ENCODE measurements at places on chromosomes 1 and 21.

DNA sequence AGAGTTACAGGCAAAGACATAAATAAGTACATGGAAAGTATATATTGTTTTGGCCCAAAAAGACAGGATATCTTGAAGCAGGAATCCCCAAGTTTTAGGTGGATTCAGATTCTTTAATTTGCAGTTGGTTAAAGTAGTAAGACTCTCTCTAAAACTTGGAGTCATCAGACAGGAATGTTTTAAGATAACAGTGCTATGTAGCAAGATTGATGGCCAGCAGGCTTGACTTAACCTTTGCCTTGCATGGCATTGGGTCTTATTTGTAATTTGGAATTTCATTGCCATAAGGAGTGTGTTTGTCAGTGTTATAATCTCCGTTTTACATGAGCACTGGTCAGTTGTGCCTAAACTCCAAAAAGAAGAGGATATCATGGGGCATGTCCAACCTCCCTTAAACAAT lies 727.6 kb upstream of the CHRM3 start:
- no peak for DNase-seq

DNA sequence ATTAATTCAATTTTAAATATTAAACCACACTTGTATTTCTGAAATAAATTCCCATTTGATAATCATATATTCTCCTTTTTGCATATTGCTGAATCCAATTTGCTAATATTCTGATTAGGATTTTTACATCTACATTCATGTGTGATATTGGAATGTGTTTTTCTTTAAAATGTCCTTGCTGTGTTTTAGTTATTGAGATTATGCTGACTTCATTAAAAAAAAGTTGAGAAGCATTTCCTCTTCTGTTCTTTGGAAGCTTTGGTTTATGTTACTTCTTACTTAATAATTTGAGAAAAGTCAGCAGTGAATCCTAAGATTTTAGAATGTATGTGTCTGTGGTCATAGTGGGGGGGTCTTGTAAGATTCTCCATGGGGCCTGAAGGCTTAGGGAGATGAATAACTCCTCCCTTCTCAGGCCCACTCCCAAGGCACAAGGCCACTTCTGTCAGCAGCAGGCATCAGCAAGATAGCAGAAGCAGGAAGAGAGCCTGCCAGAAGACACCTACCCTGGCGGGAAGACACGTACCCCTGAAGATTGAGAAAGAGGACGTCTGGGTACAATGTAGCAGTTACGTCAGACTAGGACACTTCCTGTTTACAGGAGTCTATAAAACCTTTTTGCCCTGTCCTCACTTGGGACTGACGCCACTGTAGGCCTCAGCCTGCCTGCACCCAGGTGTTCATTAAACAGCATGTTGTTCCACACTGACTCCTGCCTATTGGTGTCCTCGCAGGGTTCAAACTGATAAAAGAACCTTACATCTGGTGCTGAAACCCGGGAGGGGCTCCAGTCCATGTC lies 56.9 kb downstream of the ODF2L start:
- DNase-seq, result no peak

GRCh38 chr1:76697361-76697760 lies 169.9 kb upstream of the ST6GALNAC5 start:
- DNase-seq, result no peak

DNA sequence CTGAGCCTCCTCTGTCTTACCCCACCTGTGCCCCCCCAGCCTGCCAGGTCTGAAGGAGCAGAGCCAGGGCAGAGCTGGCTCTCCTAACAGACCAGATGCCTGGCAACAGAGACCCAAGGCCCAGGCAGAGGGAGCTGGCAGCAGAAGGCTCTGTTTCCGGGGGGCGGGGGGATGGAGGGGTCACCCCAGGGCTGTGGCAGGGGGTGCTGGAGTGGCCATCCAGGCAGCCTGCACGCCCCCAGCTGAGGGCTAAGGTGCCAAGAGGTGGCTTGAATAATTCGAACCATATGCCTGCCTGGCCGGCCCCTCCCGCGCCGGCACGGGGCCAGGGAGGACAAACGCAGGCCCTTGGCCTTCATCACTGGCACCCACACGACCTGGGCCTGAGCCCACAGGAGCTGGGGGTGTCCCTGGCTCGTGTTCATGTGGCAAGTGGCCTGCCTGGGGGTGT lies 16.0 kb upstream of the PLEKHG5 start:
- DNase-seq, result no peak

- DNase-seq, result no peak
These were observed 1.2 kb downstream of the TMEM234 start for GRCh38 chr1:32220746-32221580.

DNA sequence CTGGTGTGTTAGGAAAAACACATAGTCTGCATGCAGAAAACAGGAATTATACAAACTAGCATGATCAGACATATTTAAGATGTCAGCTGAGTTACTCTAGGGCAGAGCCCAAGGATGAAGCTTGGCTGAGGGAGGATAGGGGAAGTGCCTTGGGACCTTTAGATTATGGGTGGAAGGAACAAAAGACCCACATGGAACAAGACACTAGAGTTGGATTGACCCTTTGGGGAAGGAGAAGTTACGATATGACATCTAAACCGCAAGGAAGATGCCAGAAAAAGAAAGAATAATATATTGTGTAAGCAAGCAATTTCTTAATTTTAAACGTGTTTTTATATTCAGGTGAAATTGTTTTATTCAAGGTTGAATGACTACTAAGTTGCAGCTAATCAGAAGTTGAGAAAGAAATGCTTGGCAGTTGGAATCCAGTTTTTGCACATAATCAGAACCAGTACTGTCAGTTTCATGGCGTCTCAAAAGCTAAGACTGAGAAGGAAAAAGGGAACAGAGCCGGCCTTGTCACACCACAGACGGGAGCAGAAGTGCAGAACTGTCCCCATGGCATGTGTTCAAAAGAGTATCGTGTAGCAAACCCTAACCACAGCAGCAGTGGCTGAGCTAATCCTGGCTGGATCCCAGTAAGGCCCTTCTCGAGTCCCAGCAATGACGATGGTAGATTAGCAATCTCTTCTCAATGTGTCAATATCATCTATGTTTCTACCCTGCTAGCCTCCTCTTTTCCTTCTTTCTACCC lies 31.2 kb upstream of the IFNAR2 start:
- no peak for DNase-seq

Data from activated CD4-positive, CD25-positive, alpha-beta regulatory T cell (primary cell).